Retinal pigment epithelial cell (primary cell): ENCODE measurements at places on chromosomes 2 and 18.
A peak's percentile ranks its signal among the peaks of the same experiment; 100 is the strongest.

GRCh38 chr2:72136933-72137497 is 10.6 kb downstream of the CYP26B1 start:
- no peak for DNase-seq

- no peak for DNase-seq
Measured at GRCh38 chr2:59881218-59881617, 672.2 kb downstream of the BCL11A start.

DNA sequence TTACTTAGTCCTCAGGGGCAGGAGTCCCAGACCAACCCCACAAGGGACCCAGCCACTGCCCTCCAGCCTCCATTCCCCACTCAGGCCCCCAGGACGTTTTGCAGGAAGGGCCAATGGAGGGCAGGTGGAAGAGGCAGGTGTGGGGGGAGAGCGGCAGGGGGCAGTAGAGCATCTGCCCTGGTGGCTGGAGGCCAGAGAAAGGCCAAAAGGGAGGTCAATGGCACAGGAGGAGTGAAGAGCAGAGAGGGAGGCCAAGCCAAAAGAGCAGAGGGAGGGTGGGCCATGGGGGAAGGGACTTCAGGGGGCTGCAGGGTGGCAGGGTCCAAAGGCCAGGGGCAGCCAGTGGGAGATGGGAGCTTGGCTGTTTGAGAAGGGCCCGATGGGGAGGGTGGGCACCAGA is 17.3 kb upstream of the GPR55 start:
- DNase-seq: no peak

DNA sequence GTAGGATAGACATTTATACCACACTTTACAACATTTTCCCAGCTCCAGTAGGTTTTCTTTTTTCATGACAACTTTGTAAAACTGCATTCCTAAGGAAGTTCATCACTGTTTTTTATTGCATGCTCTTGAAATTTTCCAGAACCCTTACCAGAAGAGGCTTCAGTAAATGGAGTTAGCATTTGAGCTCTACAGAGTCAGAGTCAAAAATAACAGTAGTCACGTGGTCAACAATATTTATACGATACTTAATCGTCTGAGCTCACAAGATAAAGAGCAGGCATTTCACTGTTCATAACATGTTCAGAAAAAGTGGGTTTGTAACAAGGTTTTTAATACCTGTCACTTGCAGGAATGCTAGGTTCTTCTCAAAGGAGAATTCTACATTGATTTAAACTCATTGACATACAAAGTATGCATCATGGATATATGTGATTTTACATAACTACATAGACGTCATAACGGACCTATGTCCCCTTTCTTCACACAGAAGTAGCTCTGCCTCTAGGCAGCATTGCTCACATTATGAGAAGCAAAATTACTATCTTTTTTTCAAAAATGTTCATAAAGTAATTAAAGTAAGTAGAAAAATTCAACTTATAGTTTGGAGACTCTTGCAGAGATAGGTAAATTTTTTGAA is 187.0 kb upstream of the COL3A1 start:
- no peak for DNase-seq

GRCh38 chr18:37243741-37244140 is 321.9 kb downstream of the CELF4 start:
- no peak for DNase-seq

GRCh38 chr2:54456362-54456611 is 160 bp downstream of the SPTBN1 start:
- no peak for DNase-seq

- no peak for DNase-seq
Measured at GRCh38 chr2:207770602-207771404, 1.1 kb upstream of the FZD5 start.

DNA sequence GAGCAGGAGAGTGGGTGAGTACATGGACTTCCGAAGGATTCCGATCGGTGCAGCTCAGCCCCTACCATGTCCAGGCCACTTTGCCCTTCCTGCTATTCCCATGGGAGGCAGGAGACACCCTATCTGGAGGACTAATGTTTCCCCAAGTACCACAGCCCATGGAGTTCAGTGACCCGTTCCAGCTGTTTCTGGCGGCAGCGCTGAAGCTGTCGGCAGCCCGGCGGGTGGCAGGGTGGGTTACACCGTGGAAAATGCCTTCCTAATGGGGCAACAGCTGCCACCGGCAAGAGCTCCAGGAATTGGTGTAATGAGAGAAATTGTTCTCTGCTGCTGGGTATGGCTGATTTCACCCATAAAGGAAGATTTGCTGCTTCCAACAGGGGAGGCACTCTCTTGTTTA is 98.3 kb downstream of the MYCN start:
- no peak for DNase-seq

- DNase-seq: no peak
Measured at GRCh38 chr2:42233976-42234441, 64.9 kb downstream of the EML4 start.

- no peak for DNase-seq
Measured at GRCh38 chr2:131032393-131032836, 60.8 kb downstream of the FAM168B start.

DNA sequence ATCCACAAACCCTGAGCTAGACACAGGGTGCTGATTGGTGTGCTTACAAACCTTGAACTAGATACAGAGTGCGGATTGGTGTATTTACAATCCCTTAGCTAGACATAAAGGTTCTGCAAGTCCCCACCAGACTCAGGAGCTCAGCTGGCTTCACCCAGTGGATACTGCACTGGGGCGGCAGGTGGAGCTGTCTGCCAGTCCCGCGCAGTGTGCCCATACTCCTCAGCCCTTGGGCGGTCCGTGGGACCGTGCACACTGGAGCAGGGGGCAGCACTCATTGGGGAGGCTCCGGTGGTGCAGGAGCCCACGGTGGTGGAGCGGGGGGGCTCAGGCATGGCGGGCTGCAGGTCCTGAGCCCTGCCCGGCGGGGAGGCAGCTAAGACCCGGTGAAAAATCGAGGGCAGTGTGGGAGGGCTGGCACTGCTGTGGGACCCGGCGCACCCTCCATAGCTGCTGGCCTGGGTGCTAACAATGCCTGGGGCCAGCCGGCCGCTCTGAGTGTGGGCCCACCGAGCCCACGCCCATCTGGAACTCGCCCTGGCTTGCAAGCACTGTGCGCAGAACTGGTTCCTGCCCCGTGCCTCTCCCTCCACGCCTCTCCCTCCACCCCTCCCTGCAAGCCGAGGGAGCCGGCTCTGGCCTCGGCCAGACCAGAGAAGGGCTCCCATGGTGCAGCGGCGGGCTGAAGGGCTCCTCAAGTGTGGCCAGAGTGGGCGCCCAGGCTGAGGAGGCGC is 75.6 kb downstream of the MOB4 start:
- no peak for DNase-seq

DNA sequence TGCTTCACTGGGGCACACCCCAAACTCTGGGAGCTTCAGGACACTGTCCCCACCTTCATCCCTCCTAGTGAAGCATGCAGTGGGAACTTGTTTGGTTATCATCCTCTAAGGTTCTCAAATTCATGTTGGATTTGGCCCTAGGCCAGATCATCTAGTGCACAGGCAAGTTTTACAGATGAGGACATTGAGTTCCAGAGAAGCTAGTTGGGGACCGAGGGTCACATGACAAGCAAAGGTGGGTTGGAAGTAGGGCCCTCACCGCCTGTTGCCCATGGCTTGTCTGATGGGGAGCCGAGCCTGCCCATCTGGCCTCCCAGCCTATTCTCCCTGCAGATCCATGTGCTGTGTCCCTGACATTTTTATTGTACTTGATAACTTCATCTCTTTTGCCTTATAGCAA is 2.8 kb downstream of the PRKCE start:
- no peak for DNase-seq

- no peak for DNase-seq
Measured at GRCh38 chr2:47721296-47721695, 61.6 kb upstream of the MSH6 start.

- DNase-seq: peak; percentile 78
Measured at GRCh38 chr2:188042412-188042811, 249.3 kb upstream of the GULP1 start.
